ENCODE measurements at places on chromosomes 4 and X.

DNA sequence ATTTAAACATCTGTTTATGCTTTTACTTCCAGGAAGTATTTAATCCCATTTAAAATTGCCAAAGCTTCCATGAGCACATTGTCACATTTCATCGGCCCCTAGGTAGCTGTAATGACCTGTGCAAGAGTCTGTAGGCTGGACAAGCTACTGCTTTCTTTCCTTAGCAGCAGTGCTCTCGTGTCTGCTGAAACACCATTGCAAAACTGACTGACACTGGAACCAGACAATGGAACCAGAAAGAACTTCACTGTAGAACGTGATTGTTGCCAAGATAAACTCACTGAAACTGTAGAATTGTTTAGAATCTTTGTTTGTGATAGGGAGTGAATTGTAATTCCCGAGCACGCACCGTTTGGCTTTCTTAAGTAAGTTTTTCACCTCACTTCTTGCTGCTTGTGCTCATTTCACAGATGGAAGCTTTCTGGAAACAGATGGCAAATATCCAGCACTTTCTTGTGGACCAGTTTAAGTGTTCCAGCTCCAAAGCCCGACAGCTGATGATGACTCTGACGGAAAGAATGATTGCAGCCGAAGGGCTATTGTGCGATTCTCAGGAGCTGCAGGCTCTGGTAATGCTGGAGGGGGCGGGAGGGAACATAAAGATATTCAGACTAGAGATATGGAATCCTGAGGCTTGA is 36.9 kb downstream of the EVC start:
- no peak for DNase-seq

- no peak for DNase-seq
These were observed 65.4 kb downstream of the ANKRD17 start for GRCh38 chr4:73193155-73193554.

DNA sequence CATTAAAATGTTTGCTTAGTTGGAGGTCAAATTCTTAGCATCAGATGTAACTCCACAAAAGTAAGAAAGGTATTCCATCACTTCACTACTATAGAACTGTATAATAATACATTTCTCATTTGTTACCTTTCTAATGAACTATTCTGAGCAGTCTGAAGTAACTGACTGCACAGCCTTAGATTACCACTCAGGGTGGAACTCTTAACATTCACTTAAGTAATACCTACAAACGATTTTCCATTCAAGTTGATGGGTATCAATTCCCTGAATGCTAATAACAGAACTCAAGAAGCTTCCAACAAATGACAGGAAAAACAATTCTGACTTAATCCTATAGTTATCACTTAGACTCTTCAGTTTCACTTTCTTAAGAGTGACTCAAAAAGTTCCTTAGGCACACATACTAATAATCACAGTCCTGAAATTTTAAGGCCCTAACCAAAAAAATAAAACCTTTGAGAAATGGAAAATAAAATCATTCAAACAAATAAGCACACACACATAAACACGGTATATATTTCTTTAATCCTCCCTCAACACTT is 20.9 kb downstream of the HNRNPD start:
- DNase-seq, result no peak

- DNase-seq, result no peak
These were observed 291.1 kb upstream of the NOCT start for GRCh38 chr4:138724530-138724929.

All from LNCaP clone FGC (cell line).